ENCODE measurements at places on chromosomes 7 and 10.

- no peak for DNase-seq
These were observed 8.0 kb downstream of the FRMPD2 start for GRCh38 chr10:48266528-48266927.

GRCh38 chr7:137999496-138000080 lies 2.3 kb downstream of the CREB3L2 start:
- no peak for DNase-seq

DNA sequence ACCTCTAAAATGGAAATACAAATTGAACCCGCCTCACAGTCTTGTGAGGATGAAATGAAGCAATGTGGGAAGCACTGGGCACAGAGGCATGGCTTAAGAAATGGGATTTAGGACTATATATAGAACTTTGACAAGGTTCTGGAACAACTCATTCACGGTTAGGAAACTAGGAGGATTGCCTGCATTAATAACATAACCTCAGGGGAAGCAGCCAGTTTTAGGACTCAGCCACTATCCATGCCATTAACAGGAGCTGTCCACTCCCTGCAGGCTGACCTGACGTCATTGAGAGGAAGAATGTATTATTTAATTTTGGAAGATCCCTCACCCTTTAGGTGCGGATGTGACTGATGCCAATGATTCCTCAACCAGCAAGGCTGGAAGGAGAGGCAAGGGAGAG lies 34.8 kb downstream of the ITGB8 start:
- no peak for DNase-seq

GRCh38 chr7:34222722-34223121 lies 317.4 kb downstream of the BMPER start:
- no peak for DNase-seq

- no peak for DNase-seq
These were observed 162.4 kb downstream of the SORCS1 start for GRCh38 chr10:107002068-107002467.

- peak; percentile 17 for DNase-seq
These were observed 28.1 kb upstream of the CDH23 start for GRCh38 chr10:71368643-71369042.

GRCh38 chr7:12729112-12729511 lies 41.7 kb downstream of the ARL4A start:
- peak; percentile 78 for DNase-seq

GRCh38 chr7:12839508-12840153 lies 152.2 kb downstream of the ARL4A start:
- peak; percentile 33 for DNase-seq

DNA sequence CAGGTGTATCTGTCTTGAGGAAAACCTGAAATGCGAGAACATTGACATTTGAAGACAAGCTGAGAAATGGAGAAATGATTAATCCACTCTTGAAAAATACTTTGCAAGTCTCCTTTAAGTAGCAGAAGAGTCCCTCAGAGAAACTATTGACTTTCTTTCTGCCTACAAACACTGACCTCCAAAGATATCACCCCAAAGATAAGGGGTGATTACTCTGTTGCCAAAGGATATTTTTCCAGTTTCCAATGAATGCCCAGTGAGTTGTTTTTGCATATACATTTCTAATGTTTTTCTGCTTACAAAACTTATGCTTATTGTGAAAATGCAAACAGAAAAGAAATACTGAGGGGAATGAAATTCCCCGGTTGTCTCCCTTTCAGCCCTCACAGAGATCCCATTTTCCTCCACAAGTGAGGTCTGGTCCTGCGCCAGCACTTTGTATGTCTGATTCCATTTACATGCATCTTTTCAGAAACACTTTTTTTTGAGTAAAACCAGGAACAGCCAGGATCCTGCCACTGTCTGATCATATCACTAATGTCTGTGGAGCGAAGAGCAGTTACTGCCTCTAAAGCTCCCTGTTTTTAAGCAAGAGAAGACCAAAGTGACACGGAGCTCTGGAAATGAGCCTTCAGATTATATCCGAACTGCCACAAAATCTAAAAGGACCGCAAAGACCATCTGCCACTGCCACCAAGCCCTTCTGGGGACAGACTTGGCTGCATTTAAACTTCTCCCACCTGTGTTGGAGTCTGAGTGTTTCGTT lies 82.9 kb upstream of the PDCD4 start:
- no peak for DNase-seq

GRCh38 chr7:131681961-131682360 lies 125.5 kb upstream of the PODXL start:
- DNase-seq: no peak

DNA sequence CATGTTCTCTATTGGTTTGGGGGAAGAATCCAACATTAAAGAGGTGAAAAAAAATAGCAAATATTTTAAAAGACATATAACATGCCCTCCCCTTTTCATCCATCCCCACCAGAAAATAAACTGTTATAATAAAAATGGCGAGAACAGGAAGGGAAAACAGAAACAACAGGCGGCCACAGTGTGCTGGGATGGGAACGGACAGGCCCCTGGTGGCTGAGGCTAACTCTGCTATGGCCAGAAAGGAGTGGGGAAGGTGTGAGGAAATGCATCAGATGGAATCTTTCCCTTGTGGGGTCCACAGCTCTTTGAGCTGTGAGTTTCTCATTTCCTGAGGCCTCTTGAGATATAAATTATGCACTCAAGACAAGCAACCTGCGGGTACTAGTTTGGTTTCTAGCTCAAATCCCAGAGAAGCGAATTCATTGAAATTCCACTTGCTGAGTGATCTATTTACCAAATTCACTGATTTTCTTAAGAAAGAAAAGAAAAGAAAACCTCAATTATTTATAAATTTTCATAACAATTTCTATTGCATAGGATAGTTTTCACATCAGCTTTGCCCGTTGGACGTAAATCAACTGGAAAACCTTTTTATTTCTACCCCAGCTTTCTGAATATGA lies 139.5 kb downstream of the BMPER start:
- DNase-seq: peak; percentile 67

GRCh38 chr10:32972460-32972859 lies 14.4 kb upstream of the ITGB1 start:
- DNase-seq: no peak

GRCh38 chr7:1811850-1812508 lies 141.9 kb downstream of the ELFN1 start:
- peak; percentile 23 for DNase-seq

GRCh38 chr7:77627309-77627676 lies 69.0 kb upstream of the RSBN1L start:
- DNase-seq: no peak

DNA sequence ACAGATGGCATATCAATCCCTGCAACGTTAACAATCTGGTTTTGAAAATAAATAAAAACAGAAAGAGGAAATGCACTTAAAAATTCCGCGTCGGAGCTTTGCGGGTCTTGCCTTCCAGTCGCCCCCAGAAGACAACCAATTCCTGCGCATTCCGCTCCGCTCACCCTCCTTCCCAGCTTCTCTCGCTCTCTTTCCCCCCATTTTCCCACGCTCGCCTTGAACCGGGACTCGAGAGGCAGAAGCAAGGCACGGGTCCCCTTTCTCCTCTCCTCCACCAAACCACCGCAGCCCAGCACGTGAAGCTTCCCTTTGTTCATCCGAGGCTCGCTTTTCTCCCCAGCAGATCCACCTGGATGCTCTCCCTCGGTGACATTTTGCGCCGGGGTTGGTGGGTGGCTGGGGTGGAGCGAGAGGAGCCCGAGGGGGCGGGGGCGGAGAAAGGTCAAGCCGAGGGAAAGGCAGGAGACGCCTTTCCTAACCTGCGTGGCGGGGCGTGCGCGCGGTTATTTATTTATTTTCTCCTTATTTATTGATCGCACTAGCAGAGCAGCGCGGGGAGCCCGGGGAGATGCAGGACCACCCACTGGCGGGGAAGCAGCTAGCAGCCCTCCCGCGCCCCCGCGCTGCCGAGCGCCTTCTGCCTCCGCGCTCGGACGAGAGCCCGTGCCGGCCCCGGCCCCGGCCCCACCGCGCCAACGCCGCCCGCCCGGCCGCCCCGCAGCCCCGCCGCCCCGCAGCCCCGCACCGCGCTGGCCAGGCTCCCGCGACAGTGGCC lies at the start of gene KCND2:
KCND2 (plus strand) TSS at position 475 of the 775 bp plus-strand sequence.
- DNase-seq: peak; percentile 16

DNA sequence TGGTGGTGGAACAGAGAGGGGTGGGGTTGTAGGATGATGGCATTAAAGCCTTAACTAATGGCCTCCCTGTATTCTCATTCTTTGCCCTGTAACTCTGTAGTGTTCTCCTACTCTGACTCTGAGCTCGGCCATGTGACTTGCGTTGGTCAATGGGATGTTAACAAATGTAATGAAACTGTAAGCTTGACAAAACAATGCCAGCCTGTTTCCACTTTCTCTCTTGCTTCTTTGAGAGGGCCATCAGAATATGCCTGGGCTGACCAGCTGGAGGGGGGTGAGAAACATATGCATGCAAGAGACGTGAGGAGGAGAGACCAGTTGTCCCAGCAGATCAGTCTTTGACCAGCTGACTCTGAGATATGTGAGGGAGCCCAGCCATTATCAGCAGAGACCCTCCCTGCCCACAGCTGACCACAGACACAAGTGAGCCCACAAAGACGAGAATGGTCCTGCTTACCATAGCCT lies 100.6 kb downstream of the ICA1 start:
- no peak for DNase-seq

GRCh38 chr10:96289218-96289910 lies 14.9 kb upstream of the DNTT start:
- no peak for DNase-seq

- DNase-seq: no peak
These were observed 2.5 kb downstream of the HOXA4 start for GRCh38 chr7:27128034-27128433.

DNA sequence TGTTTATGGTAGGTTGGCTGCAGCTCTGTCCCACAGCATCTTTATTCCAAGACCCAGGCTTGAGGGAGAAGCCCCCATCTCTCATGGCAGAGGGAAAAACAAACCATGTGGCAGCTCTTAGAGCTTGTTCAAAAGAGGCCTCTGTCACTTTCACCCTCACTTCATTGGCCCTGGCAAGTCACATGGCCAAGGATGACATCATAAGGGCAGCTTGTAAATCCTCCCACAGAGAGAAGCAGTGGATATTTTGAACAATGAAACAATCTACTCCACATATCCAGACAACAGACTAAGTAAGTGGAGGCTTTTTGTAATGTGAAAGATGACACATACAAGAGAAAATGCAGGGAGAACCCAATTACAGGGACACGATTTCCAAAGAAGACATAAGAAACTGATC lies 108.1 kb downstream of the GRID1 start:
- DNase-seq: peak; percentile 28

- no peak for DNase-seq
These were observed 127.2 kb upstream of the CDK6 start for GRCh38 chr7:92963566-92963965.

DNA sequence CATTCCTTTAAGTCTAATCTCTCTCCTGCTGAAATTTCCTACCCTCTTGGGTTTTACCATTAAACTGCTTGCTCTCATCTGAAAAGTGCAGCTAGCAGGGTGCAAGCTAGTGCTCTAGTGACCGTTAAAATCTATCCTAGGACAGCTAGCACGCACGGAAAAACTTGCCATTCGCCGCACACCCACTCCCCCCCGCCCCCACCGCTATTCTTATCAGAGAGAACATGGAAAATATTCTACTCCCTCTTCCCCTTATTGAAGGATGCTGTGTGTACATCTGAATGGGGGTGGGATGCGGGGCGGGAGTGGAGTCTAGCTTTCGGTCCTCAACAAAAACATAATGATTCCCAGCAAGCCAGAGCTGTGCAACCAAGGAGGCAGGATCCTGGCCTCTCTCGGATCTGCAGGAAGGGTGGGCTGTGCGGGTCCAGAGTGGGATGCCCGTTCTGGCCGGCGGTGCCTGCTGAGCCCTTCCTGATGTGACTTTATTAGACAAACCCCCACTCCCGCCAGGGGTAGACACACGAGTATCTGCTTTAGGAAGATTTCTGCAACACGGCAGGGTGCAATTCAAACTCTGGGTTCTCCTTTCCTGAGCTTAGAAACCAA lies 1.1 kb upstream of the ADRA2A start:
- no peak for DNase-seq

- no peak for DNase-seq
These were observed 4.1 kb upstream of the RELN start for GRCh38 chr7:103993551-103993950.

Measured in A673 (cell line).